ENCODE measurements at places on chromosomes 7 and 10.

DNA sequence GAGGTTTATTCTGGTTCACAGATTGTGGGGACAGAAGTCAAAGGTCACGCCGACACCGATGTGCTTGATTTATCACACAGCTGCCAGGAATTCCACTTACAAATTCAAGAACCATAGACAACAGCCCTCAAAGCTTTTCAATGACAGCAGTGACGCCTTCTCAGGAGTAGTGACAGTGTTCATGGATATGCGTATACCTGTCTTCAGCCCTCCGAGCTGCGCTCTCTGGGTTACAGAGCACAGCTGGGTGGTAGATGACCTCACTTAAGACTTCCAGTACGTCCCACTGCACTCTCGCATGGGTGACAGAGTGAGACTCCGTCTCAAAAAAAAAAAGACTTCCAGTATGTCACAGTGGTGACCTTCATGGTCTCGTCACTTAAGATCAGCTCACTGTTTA lies 108.5 kb downstream of the TCERG1L start:
- DNase-seq = no peak

DNA sequence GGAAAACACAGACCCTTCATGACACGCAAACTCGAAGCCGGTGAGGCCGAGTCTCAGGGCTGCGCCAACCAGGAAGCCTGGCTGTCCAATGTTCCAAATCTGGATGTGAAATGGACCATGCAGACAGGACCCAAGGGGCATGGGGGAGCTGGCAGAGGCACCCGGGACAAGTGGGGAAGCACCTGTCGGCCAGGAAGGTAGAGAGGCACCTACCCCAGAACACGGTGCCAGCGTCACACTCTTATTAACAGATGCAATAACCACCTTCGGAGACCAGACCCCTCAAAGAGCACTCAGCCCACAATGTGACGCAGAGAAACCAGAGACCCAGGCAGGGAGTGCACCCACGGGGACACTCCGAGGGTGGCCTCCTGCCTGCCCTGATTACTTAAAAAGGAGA lies 88.3 kb upstream of the PDGFA start:
- DNase-seq = peak; percentile 69

DNA sequence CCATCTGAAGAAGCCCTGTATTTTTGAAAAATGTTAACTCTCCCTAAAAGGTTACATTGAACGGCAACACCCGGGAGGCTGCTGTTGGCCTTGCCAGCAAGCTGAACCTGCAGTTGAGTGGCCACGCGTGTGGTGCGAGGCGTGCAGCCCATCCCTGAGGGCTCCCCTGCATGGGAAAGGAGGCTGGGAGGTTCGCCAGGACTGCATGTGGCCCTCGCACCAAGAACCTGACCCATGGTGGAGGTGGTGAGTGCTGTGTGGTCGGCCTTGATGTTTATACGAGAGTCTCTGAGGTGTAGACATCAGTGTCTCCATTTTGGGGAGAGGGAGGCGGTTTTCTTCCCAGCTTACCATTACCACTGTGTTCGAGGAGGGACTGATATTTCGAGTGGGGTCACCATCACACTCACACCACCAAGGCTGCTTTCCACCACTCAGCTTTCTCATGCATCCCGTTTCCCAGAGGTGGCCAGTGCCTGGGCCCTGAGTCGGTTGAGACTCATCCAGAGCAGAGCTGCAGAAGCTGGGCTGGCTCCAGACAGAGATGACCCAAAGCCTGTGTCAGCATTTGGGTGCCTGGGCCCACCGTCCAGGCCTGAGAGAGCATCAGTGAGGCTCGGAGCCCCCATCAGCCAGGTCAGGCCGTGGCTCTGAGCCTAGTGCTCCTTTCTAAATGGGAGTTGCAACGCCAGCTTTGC lies 222.6 kb downstream of the EBF3 start:
- no peak for DNase-seq

GRCh38 chr10:58985216-58985615 lies 191.2 kb upstream of the PHYHIPL start:
- DNase-seq = no peak

GRCh38 chr10:27252267-27253000 lies 11.8 kb upstream of the ACBD5 start:
- DNase-seq = peak; percentile 89

- DNase-seq = no peak
Observed at GRCh38 chr10:60942134-60942787, 1.7 kb downstream of the RHOBTB1 start.

DNA sequence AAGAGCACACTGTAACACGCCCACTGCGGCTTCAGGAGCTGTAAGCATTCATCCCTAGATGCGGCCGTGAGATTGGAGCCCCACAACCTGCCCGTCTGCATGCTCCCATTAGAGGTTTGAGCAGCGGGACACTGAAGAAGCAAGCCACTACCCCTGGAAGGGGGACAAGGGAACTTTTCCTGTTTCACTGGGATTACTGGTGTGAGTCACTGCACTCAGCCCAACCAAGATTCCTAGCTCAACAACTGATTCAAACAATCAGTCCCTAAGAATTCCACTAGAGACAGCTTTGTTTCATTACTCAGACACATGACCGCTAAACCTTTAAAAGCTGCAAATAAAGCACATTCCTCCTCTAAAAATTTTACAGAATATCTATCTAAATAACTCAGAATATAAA lies 69.8 kb downstream of the ORC5 start:
- no peak for DNase-seq

DNA sequence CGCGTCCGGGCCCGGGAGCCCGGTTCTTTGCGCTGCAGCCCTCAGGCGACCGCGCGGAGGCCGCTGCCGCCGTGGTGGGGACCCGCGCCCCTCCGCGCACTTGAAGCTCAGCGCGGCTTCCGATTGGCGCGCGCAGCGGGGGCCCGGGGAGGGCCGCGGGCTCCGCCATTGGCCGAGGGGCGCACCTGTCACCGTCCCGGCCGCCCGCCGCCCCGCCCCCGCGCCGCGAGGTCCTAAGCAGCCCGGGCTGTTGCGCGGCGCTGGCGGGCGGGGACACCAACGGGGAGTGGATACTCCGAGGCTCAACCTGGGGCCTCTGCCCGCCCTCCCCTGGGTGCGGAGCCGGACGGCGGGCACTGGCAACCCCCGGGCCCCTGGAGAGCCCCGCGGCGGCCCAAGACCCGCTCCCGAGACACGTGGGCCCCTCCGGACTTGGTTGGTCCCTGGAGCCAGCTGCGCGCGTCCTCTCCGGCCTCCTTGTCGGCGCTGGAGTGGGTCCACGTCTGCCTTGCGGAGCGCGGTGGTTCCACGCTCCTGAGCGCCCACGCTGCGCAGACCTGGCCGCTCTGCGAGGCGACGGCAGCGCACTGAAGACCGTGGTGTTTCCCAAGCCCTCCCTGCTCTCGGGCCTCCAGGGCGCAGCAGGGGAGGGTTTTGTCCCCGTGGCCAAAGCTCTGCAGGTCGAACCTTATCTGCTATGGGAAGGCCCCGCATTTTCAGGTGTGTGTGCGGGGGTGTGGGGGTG lies at the start of gene MNX1:
MNX1 (minus strand) TSS at position 76 of the 745 bp plus-strand sequence. CDS start 313 bp downstream, outside the sequence.
- DNase-seq = peak; percentile 56

DNA sequence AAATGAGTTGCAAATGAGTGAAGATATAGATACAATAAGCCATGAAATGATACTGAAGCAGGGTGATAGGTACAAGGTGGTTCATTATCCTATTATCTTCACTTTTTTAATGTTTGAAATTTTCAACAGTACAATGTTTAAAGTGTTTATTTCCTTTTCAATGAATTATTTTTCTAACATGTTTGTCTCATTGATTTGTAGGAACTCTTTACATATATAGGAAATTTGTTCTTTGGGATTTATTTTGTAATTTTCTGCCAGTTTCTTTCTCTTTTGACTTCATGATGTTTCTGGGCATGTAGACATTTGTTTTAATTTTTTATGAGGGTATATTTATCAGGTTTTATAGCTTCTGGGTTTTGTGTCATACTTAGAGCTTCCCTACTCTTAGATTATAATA lies 108.9 kb downstream of the EXOC4 start:
- DNase-seq = no peak

DNA sequence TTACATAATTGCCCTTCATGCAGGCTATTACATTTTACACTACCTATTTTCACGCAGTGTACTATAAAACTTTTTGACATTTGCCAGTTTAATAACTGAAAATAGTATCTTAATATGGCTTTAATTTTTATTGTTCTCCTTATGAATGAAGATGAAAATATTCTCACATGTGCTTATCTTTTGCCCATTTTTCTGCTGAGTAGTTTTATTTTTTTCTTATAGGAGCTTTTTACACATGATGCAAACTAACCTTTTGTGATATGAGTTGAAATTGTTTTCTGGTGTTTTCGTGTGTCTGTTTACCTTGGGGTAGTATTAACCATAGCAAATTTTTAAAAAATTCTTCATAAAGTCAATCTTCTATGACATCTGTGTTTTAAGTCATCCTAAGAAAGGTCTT lies 26.3 kb downstream of the OR9A2 start:
- no peak for DNase-seq

DNA sequence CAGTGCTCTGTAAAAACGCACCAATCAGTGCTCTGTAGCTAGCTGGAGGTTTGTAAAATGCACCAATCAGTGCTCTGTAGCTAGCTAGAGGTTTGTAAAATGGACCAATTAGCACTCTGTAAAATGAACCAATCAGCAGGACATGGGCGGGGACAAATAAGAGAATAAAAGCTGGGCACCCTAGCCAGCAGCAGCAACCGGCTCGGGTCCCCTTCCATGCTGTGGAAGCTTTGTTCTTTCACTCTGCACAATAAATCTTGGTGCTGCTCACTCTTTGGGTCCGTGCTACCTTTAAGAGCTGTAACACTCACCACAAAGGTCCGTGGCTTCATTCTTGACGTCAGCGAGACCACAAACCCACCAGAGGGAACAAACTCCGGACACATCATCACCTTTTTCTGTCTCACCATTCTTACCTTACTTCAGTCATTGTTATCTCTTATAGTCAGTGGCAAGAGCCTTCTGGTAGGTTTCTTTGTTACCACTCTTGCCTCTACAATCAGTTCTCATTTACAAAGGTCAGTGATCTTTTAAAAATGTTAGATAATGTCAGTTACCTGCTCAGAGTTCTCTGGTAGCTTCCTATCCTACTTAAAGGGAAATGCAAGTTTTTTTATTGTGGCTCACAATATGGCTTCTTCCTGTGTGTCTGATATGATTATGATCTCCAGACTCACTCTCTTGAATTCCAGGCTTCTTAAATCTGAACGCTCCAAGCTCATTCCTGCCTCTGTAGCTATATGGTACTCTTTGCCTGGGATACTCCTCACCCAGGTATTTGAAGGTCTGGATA lies 4.5 kb downstream of the STAM start:
- DNase-seq = peak; percentile 88

DNA sequence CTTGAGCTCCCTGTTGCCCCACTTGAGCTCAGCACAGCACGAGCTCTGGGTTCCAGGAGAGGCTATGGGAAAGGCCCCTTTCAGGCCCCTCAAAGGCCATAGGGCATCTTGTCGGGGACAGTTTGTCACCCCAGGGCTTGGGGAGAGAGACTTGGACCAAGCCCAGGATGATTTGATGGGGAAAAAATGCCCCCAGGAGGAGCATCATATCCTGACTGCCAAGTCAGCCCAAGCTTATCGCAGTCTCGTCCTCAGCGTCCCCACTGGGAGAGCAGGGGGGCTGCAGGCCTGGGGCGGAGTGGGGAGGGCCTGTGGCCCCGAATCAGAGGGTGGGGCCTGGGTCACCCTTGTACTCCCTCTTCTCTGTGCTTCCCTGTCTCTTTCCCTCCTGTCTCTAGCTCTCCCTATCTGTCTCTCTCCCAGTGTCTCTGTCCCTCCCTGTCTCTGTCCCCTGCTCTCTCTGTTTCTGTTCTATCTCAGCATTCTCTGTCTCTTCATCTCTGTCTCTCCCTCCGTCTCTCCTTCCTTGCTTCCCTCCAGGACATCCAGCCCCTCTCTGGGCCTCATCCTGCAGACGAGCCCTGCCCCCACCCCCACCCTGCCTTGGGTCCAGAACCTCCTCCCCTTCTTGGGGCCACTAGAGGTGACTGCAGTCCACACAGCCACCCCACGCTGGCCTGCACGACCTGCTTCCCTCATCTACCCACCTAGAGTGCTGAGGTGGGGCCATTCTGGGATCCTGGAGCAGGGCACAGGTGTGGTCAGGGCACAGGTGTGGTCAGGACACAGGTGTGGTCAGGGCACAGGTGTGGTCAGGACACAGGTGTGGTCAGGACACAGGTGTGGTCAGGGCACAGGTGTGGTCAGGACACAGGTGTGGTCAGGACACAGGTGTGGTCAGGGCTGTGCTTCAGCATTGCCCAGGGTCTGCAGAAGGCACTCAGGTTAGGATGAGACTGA lies 17.3 kb upstream of the GRIFIN start:
- DNase-seq = no peak

- DNase-seq = no peak
Observed at GRCh38 chr10:81116201-81116600, 578.5 kb downstream of the SH2D4B start.

- no peak for DNase-seq
Observed at GRCh38 chr10:50063100-50063499, 4.7 kb upstream of the WASHC2A start.

GRCh38 chr7:138738551-138739335 lies 37.6 kb upstream of the SVOPL start:
- peak; percentile 76 for DNase-seq

DNA sequence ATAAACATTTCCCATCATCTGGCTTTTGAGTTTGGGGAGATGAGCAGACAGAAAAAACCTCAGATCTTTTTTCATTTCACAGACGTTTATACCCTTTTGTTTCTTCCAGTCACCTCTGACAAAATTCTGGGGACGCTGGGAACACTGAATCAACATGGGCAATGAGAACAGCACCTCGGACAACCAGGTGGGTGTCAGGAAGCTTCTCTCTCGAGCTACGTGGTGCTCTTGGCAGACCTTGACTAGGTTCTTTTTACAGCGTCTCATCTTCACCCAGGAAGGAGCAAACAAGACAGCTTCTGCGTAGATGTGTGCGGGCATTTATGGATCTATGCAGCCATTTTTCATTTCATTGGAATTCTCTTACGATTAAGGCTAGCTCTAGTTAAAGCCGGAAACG lies 32.9 kb downstream of the TACC2 start:
- no peak for DNase-seq

DNA sequence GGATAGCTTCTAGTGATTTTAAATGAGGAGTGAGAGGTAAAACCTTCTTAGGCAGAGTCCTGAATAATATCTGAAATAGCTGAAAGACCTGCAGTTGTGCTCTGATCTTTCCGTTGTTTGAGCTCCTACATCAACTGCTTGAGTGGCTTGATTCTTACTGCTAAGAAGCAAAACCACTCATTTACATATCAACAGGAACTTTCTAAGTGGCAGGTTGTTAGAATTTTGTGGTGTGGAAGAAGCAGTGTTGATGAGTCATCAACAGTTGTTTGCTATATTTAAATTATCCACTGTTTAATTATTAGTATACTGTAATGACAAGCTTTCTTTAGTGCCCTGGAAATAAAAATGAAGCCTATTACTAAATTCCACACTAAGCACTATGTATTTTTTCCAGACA lies 689.5 kb downstream of the DNAJB9 start:
- DNase-seq = no peak

GRCh38 chr7:49783446-49783845 lies 10.0 kb downstream of the VWC2 start:
- no peak for DNase-seq

GRCh38 chr7:30453921-30454320 lies 24.7 kb downstream of the NOD1 start:
- DNase-seq = no peak

GRCh38 chr10:58348571-58349033 lies 13.8 kb downstream of the UBE2D1 start:
- DNase-seq = no peak

- no peak for DNase-seq
Observed at GRCh38 chr7:94129443-94130140, 125.4 kb upstream of the BET1 start.

- DNase-seq = no peak
Observed at GRCh38 chr10:26717476-26717875, 20.0 kb downstream of the PDSS1 start.

All from stimulated activated naive CD8-positive, alpha-beta T cell treated with anti-CD3 and anti-CD28 coated beads, Interleukin-15, amount 100 ng/mL, for 72 hours (primary cell).